NCI-H526 treated with DMSO at 0.1 percent for 48 hours (cell line): ENCODE measurements at places on chromosomes 7 and 10.

GRCh38 chr10:59075576-59075975, 100.9 kb upstream of the PHYHIPL start:
- DNase-seq: no peak

DNA sequence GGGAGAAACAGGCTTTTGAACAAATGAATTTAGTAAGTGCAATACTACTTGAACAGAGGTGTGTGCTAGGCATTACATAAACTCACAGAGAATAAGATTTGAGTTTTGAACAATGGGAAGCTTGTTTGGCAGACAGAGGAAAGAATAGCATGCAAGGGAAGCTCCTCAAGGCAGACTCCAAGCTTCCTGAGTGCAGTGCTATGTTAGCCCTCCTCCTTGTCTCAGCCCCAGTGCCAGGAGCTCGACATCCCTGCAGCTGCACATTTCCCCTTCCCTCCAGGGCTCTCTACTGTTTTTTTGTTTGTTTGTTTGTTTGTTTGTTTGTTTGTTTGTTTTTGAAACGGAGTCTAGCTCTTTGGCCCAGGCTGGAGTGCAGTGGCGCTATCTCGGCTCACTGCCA, 237.5 kb downstream of the IPMK start:
- DNase-seq: no peak

DNA sequence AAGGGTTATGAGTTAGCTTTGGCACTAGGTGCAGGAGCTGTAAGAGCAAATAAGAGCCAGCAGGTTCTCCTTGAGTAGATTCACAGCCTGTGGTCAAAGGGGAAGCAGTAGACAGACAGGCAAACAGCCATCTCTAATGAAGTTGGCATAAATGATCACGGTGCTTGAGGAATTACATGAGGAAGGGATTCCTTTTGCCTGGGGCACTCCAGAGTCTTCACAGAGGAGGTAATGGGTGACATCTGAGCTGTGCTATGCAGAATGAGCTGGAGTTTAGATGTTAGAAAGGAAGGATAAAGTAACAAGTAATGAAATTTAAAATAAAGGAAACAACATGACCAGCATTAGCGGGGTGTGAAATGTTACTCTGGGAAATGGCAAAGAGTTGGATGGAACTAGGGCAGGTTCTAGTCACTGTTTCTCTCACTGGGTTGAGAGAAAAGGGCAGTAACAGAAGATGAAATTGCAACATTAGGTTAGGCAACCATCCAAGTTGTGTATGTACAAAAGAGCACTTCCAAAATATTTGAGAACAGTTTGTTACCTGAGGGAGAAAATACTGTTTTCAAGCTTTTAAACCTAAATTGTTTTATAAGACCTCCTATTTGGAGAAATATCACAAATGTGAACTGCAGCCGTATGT, 613.8 kb downstream of the PHTF2 start:
- DNase-seq: no peak

GRCh38 chr10:53536322-53536721, 763.7 kb upstream of the MBL2 start:
- no peak for DNase-seq

DNA sequence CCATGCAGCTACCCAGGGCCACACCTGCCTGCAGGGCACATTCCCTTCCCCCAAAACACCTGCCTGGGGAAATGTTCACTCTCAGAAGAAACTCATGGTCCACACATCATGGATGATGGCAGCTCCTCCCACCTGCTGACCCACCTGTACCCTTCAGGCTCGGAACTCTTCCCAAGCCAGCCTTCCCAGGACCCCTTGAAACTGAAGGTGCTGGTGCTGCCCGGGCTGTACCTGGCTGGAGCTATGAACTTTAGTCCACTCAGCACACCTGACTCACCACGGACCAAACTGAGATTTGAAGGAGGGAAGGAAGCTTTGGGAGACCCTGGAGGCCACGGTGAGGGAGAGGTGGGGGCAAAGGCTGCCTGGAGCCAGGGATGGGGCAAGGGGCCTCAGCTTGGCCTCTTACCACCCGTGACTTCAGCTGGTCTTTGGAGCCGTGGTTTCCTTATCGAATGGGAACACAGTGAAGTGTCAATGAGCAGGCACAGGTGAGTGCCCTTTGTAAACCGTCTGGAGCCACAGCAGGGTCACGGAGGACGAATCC, 30.1 kb upstream of the INPP5A start:
- no peak for DNase-seq

DNA sequence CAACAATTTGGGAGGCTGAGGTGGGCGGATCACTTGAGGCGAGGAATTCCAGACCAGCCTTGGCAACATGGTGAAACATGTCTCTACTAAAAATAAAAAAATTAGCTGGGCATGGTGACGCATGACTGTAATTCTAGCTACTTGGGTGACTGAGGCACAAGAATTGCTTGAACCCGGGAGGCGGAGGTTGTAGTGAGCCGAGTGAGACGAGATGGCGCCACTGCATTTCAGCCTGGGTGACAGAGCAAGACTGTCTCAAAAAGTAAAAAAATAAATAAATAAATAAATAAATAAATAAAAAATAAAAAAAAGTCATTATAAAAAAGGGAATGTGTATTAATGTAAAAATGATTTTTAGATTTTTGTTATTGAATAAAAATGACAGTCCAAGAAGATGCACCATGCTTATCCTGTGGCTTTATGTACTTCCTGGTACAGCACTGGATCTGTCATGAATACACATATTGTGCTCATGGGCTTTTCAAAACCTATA, 658.8 kb upstream of the LRRN3 start:
- no peak for DNase-seq

DNA sequence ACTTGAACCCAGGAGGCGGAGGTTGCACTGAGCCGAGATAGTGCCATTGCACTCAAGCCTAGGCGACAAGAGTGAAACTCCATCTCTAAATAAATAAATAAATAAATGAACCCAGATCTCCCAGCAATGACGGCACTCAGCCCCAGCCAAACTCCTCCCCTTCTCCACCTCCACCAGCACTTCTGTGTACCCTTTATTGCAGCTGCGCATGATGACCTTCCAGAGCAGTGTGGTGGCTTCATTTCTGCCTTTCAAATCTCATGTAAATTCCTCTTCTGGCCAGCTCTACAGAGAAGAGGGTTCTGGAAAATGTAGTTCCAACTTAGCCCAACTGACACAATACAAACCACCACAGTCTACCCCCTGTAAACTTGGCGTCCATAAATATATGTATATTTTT, 108.5 kb downstream of the SLC37A3 start:
- DNase-seq: peak; percentile 19

GRCh38 chr10:78215645-78216044, 182.0 kb downstream of the RPS24 start:
- DNase-seq: peak; percentile 63

GRCh38 chr7:133268355-133268754, 15.5 kb downstream of the EXOC4 start:
- DNase-seq: no peak

GRCh38 chr10:75202321-75203045, 8.1 kb upstream of the VDAC2 start:
- no peak for DNase-seq

GRCh38 chr7:30463405-30464145, 15.0 kb downstream of the NOD1 start:
- no peak for DNase-seq

DNA sequence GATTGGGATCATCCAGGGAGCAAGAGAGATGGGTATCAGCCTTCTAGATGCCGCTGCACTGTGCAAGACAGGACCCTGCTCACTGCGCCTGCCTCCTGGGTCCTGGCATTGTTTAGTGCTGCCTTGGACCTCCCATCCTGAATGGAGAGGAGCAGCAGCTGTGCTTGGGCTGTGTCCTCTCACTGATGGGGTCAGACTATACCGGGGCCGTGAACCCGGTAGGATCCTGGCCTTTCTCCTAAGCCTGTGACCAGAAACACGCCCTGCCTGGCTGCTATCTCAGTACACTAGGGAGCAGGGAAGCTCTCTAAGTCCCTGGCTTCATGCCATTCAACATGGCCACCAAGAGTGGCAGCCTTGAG, 309.4 kb upstream of the ZNF32 start:
- no peak for DNase-seq

DNA sequence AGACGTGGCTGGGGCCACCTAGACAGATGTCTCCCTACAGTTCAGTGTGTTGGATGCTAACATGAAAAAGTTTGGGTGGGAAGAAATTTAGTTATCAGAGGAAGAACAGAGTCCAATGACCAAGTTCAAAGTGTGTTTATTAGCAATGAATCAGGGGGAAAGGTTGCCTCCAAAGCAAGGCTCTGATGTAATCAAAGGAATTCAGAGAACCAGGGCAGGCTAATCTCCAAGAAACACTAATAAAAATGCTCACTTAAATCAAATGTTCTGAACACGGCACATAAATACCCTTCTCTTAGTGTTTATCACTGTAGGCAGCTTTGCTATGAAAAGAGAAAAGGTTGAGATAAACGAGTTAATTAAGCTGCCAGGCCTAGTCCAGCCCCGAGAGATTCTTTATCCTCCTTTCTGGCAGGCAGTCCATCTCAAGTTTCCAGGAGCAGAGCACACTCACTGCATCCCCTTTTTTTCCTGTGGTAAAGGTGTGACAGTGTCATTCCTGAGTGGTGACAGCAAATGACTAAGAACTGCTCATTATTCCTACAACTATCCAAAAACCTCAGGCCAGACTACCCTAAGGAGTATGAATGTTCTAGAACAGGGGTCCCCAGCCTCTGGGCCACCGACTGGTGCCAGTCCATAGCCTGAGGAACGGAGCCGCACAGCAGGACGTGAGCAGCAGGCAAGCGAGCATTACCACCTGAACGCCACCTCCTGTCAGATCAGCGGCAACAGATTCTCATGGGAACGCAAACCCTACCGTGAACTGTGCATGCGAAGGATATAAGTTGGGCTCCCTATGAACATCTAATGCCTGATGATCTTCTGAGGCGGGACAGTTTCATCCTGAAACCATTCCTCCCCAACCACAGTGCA, 66.9 kb upstream of the FHIP2A start:
- no peak for DNase-seq

GRCh38 chr10:14003517-14004184, 327.1 kb downstream of the FRMD4A start:
- no peak for DNase-seq

- no peak for DNase-seq
Measured at GRCh38 chr10:117673230-117674010, 130.9 kb downstream of the EMX2 start.

DNA sequence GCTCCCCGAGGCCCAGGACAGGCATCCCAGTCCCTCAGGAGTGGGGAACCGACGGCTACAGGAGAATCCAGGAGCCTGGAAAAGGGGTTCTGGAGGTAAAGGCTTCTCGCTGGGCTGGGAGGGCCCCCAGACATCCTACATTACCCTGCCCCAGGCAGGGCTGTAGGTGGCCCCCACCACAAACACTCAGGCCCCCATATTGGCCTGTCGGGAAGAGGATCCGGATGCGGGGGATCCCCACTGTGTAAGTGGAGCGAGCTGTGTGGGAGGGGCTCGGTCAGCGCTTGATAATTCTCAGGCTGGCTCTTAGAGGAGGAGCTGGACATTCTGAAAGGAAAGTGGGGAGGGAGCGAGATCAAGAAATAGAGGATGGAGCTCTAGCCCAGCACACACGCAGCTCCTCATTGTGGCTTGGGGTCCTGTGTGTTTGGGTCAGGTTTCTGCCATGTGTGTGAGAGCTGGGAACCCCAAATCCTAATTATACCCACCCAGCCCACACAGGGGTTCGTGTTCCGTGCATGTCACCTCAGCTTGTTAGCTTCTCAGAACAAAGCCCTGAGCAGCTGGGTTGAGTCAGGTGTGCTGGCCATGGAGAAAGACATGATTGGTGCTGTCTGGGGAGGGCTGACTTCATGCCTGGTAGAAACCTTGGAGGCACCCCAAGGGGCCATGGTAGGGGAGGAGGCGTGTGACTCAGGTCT, 49.4 kb downstream of the ZNF467 start:
- DNase-seq: no peak

- DNase-seq: no peak
Measured at GRCh38 chr7:5431560-5432015, 8.0 kb upstream of the TNRC18 start.

DNA sequence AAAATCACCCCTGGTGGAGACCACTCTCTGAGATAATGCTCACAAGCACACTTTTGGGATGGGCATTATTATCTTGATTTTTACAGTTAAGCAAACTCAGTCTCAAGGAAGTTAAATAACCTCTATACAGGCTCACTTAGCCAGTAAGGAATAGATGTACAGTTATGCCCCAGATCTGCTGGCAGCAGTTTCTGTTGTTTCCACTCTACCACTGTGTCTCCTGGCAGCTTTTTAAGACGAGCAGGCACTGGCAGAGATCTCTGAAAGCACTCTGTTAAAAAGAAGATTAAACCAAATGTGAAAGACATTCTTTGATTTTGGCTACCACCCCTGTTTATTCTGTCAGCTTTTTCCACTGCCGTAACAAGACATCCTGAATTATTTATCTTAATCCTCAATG, 73.2 kb downstream of the SRI start:
- DNase-seq: no peak

DNA sequence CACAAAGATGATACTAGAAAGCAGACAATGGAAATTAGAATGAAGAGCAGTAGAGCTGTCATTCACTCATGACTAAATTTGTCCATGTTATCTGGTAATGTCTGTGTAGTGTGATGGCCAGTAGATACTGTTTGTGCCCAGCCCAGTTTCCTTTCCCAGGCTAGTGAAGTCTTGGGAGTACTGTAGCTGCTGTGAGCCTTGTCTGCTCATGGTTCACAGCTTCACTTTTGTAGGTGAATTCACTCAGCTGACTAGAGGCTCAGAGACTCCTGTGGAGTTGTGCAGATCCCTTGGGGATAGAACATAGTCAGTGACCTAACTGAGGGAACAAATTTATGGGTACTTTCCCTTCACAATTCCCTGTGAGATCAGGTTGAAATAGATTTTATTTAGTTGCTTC, 572.5 kb downstream of the ARL4A start:
- no peak for DNase-seq

- no peak for DNase-seq
Measured at GRCh38 chr7:78066599-78066998, 268.0 kb downstream of the PHTF2 start.

GRCh38 chr7:116691664-116692063, 19.7 kb downstream of the MET start:
- DNase-seq: no peak

- no peak for DNase-seq
Measured at GRCh38 chr10:49616421-49617101, 2.7 kb downstream of the CHAT start.

GRCh38 chr10:109914966-109915365, 8.3 kb downstream of the XPNPEP1 start:
- DNase-seq: no peak
